ENCODE measurements at places on chromosomes 11 and 22.

GRCh38 chr11:78044706-78045105 is 19.0 kb upstream of the THRSP start:
- no peak for DNase-seq

GRCh38 chr11:73374151-73374550 is 2.0 kb upstream of the RELT start:
- no peak for DNase-seq

- DNase-seq: no peak
Observed at GRCh38 chr11:75771646-75772410, 3.2 kb downstream of the DGAT2 start.

DNA sequence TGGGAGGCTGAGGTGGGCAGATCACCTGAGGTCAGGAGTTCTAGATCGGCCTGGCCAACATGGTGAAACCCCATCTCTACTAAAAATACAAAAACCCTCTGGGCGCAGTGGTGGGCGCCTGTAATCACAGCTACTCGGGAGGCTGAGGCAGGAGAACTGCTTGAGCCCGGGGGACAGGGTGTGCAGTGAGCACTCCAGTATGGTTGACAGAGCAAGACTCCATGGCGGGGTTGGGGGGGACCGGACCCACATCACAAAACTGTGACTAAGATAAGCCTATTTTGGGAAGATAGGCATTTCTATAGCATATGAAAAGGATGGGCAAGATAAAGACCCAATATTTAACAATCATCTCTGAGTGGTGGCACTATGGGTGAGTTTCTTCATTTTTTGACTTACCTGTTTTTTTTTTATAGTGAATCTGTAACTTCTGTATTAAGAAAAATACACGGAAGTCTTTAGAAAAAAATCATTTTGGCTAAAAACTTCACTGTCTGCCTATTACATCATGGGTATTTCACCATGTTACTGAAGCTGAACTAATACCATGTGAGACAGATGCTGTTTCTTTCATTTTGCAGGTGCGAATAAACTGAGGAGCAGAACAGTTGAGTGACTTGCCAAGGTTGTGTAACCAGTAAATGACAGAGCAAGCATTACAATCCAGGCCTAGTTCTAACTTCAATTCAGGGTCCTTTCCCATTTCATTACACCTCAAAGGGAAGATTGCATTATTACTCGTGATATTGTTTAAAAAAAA is 2.5 kb downstream of the CELF1 start:
- DNase-seq: no peak

- DNase-seq: no peak
Observed at GRCh38 chr11:125649465-125650166, 24.7 kb downstream of the CHEK1 start.

DNA sequence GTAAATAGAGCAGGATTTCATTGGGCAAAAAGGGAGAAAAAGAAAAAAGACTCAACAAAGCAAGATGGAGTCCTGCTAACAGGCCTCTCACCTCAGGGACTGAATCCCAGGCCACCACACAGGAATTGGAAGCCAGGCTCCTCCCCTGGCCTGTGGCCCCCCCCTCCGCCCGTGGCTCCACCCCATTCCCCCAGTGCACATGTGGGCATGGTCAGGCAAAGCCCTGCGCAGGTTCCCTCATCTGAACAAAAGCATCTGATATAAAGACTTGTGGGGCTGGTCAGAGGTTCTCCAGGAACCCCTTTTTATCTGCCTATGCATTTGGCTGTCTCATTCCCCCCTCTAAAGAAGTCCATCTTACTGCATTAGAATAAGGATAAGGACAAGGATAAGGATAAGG is 46.0 kb upstream of the PAK1 start:
- DNase-seq: no peak

- DNase-seq: no peak
Observed at GRCh38 chr11:33988586-33989370, 62.8 kb upstream of the CAPRIN1 start.

DNA sequence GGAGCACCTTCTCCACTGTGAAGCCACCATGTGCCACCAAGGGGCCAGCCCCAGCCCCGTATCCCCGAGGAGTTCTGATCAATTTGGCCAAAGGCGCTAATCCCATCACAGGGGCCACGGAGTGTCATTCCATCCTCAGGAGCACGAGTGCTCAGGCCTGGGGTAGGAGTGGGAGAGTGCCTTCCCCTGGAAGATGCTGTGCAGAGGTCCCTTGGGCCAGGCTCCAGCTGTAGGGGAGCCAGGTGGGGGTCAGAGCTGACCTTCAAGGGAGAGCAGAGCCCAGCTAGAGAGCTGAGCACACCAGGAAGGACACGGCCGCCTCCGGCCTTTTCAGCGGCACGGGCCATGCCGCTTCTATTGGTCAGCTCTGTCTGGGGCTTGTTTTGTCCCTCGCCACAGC is 1459.9 kb downstream of the BRD1 start:
- no peak for DNase-seq

DNA sequence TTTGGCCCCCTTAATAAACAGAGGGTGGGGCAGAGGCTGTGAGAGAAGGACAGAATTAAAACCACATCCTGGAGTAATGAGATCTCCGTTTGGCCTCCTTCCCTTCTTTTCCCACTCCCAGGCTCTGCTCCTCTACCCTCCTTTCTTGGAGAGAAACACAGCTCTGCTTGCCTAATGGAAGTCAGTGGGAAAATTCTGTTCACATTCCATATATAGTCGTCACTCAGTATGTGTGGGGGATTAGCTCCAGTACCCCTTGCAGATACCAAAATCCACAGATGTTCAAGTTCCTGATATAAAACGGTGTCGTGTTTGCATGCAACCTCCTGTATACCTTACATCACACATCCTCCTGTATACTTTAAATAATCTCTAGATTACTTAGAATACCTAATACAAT is 37.6 kb upstream of the THY1 start:
- DNase-seq: peak; percentile 89

GRCh38 chr11:94567181-94567670 is at the start of gene PIWIL4:
Gene PIWIL4, plus strand, starts transcription at chr11:94567368. Its CDS starts 151 bp downstream, at chr11:94567519.
- no peak for DNase-seq

DNA sequence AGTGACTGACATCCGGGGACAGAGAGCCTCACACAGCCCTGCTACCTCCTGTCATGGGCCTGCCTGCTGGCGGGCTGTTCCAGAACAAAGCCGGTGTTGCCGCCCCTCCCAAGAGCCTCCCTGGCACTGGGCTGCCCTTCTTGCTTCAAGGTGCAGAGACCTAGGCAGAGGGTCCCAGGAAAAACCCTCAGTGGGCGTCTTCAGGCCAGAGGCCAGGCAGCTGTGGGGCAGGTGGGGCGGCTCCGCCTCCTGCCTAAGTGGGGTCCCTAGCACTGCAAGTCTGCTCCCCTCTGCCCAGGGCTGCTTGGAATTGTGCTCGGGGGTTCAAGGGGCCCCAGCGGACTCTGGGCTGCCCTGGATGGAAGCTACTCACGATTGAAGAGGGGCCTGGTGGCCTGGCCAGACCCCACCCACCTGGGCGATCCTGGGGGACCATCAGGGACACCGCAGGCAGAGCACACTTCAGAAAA is 20.4 kb upstream of the GNB1L start:
- DNase-seq: no peak

- no peak for DNase-seq
Observed at GRCh38 chr11:129637473-129637872, 178.2 kb upstream of the TMEM45B start.

- DNase-seq: no peak
Observed at GRCh38 chr11:72635933-72636332, 38.3 kb downstream of the PDE2A start.

GRCh38 chr22:44597616-44598015 is 99.6 kb upstream of the RTL6 start:
- no peak for DNase-seq

GRCh38 chr11:78050964-78051831 is 12.5 kb upstream of the THRSP start:
- peak; percentile 71 for DNase-seq

DNA sequence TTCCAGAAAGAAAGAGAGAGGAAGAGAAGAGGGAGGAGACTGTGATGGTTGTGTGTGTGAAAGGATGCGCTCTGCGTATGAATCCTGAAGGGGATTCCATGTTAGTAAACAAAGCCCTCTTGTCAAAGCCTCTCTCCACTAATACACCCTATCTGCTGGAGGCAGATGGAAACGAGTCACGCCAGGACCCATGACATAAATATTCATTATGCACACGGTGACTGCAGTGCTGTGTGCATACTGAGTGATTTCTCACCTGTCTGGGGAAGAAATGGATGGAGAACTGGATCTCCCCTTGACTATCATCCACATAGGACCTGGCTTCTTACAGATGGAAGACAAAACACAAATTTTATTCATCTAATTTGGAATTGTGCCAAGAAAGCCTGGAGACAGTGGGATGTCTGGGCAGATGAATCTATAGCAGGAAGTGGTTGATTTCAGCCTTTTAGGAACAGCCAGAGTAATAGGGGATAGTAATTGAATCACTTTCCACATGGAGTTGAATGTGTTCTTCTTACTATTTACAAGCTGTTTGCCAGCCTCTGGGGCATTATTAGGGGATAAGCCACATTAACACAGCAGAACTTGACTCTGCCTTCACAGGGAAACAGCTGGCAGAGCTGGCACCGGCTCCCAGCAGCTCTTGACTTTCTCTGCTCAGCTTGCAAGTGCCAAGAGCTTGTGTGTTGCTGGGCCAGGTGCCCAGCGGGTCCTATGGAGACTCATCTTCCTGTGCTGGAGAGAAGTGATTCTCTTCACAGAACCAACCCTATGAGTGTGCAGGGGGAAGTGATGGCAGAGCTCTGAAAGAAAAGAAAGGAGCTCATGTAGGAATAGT is 9.0 kb downstream of the MTNR1B start:
- peak; percentile 39 for DNase-seq

DNA sequence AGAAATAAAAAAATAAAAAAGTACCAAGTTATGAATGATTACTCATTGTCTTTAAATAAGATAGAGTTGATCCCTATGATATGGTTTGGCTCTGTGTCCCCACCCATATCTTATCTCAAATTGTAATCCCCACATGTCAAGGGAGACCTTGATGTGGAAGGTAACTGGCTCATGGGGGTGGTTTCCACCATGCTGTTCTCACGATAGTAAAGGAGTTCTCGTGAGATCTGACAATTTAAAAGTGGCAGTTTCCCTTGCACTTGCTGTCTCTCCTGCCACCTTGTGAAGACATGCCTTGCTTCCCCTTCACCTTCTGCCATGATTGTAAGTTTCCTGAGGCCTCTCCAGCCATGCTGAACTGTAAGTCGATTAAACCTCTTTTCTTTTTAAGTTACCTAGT is 18.8 kb downstream of the QSER1 start:
- no peak for DNase-seq

DNA sequence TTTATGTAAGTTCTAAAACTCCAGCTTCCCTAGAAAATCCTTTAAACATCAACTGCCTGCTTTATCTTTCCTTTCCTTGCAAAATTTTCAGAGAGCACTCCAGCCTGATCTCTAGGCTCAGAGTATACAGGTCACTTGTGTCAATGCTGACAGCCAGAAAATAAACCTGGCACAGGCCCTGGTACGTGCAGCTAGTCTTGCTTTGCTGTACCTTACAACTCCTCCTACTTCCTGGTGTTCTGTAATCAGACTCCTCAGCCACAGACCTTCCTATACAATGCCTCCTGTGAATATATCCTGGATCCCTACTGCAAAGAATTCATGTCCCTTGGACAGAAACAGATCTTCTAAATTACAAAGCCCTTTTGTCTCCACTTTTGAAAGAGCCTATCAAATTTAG is 24.2 kb upstream of the TMEM123 start:
- DNase-seq: no peak

DNA sequence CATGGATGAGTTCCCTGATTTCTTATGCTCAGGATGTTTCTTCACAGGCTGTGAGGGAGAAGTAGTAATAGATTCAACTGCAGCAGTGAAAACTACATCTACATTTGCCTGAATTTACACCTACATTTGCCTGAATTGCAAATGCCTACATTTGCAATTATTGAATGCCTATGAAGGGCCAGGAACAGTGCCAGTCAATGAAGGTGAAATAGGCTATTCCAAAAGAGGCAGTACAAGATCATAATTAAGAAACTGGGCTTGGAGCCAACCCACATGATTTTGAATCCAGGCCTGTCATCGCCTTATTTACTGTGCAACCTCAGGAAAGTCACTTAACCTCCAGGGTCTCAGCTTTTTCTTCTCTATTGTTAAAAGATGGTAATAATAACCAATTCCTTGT is 1353.3 kb downstream of the FAM181B start:
- DNase-seq: peak; percentile 1

DNA sequence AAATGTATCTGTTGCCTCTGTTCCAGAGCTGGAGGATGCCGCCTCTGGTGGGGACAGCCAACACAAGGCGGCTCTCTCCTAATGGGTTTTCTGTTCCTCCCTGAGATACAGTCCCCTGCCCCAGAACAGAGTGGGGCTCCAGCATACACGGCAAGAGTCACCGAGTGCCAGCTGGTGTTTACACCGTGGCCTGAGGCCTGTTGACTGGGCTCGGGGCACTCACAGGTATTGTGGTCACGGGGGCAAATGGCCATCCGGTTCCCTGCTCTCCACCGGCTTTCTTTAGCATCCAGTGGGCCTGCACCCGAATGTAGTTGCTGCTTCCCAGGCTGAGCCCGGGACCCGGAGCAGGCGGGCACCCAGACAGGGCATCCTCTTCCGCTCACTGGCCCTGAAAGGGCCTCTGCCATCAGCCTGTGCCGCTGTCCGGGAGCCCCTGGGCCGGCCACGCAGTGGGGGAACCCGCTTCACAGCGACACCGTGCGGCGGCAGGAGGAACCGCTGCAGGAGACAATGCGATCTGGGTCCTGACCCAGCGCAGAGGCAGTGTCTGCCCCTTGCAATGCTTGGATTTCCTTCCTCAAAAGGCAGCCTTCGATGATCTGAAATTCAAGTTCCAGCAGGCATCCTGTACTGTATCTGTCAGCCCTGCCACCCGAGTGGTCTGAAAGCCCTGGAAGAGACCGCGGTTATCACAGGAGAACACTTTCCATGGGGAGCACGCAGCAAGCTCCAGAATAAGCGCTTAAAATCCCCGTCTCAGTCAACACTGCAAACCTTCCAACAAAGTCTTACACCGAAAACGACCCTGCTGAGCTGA is 859 bp upstream of the KRTAP5-5 start:
- DNase-seq: peak; percentile 70

GRCh38 chr11:118017631-118018315 is 31.6 kb downstream of the IL10RA start:
- DNase-seq: no peak

DNA sequence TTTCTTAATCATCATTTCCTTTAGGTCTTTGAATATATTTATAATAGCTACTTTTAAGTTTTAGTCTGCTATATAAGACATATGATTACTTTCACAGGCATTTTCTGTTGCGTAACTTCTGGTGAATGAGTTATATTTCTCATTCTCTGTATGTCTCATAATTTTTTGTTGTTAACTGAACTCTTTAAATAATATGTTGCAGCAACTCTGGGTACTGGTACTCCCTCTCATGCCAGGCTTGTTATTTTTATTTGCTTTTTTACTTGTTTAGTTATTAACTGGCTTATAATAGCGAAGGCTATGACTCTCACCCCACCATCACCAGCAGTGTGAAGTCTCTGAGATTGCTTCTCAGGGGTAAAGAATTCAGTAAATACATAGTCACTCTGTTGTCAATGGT is 524.2 kb upstream of the CHORDC1 start:
- no peak for DNase-seq

DNA sequence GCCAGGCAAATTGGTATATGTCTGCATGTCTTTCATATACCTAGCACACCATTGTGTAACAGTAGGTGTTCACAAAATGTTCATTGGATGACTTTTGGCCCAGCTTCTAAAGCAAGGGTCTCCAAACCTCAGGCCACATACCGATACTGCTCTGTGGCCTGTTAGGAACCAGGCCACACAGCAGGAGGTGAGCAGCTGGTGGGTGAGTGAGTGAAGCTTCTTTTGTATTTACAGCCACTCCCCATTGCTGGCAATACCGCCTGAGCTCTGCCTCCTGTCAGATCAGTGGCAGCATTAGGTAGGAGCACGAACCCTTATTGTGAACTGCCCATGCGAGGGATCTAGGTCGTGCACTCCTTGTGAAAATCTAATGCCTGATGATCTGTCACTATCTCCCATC is 836.6 kb downstream of the NTM start:
- no peak for DNase-seq

All from astrocyte of the hippocampus (primary cell).